Neural cell (in vitro differentiated cells): ENCODE measurements at places on chromosomes 3 and 15. TPM values are rescaled to one million over a fixed set of nuclear protein-coding genes. Genes with fewer than 3 reads are reported as not detected.

The SCN11A gene
- polyA plus RNA-seq: 2.2 and 2.8 TPM in 2 replicates

The PRICKLE2 gene
- polyA plus RNA-seq: 8.7 TPM in 2 replicates

The FBXL2 gene
- polyA plus RNA-seq: 82.0 and 93.0 TPM in 2 replicates

The SV2B gene
- 0.38 and 0.68 TPM in 2 replicates for polyA plus RNA-seq

The CADM2 gene
- polyA plus RNA-seq: 4.2 and 4.5 TPM in 2 replicates

The GNB5 gene
- polyA plus RNA-seq: 89.6 and 116 TPM in 2 replicates

The TMEM108 gene
- polyA plus RNA-seq: 2.1 and 2.9 TPM in 2 replicates

The SMCO1 gene
- polyA plus RNA-seq: not detected in 2 replicates

The SCN5A gene
- 0.24 TPM in 1 of 2 replicates, not detected in the other for polyA plus RNA-seq

The IGSF10 gene
- not detected in 2 replicates for polyA plus RNA-seq

The MAP6D1 gene
- polyA plus RNA-seq: 2.8 and 3.1 TPM in 2 replicates

The GOLGA8R gene
- polyA plus RNA-seq: 0.06 TPM in 1 of 2 replicates, not detected in the other

The BUB1B gene
- polyA plus RNA-seq: 39.3 and 50.0 TPM in 2 replicates

The AHSG gene
- polyA plus RNA-seq: 0.40 and 1.1 TPM in 2 replicates

The HTR3E gene
- not detected in 2 replicates for polyA plus RNA-seq

The FAM98B gene
- polyA plus RNA-seq: 8.9 and 12.7 TPM in 2 replicates

The CXCR6 gene
- not detected in 2 replicates for polyA plus RNA-seq

The FOXB1 gene
- polyA plus RNA-seq: not detected in 2 replicates

The B3GALNT1 gene
- 22.6 and 31.7 TPM in 2 replicates for polyA plus RNA-seq

The ALDH1L1 gene
- not detected in 2 replicates for polyA plus RNA-seq

The PEX5L gene
- polyA plus RNA-seq: 0.38 and 1.0 TPM in 2 replicates

The MITF gene
- polyA plus RNA-seq: not detected in 2 replicates

The AADAC gene
- polyA plus RNA-seq: not detected in 2 replicates

The ECE2 gene
- 0.22 and 0.42 TPM in 2 replicates for polyA plus RNA-seq

The MESP2 gene
- polyA plus RNA-seq: not detected in 2 replicates

The SCAANT1 gene
- polyA plus RNA-seq: not detected in 2 replicates

The UPK1B gene
- not detected in 2 replicates for polyA plus RNA-seq

The ANKDD1A gene
- 7.0 and 7.2 TPM in 2 replicates for polyA plus RNA-seq

The CBLB gene
- polyA plus RNA-seq: 32.6 and 36.4 TPM in 2 replicates

The IL17RD gene
- 14.8 and 17.3 TPM in 2 replicates for polyA plus RNA-seq

The CAMP gene
- polyA plus RNA-seq: not detected in 2 replicates
